Stimulated activated effector memory CD8-positive, alpha-beta T cell treated with anti-CD3 and anti-CD28 coated beads, Interleukin-12 subunit alpha, Interleukin-12 subunit beta, amount 100 ng/mL, for 72 hours (primary cell): ENCODE measurements at places on chromosomes 13 and 19.

GRCh38 chr19:42086770-42087550 lies 11.0 kb downstream of the ZNF574 start:
- DNase-seq, result no peak

DNA sequence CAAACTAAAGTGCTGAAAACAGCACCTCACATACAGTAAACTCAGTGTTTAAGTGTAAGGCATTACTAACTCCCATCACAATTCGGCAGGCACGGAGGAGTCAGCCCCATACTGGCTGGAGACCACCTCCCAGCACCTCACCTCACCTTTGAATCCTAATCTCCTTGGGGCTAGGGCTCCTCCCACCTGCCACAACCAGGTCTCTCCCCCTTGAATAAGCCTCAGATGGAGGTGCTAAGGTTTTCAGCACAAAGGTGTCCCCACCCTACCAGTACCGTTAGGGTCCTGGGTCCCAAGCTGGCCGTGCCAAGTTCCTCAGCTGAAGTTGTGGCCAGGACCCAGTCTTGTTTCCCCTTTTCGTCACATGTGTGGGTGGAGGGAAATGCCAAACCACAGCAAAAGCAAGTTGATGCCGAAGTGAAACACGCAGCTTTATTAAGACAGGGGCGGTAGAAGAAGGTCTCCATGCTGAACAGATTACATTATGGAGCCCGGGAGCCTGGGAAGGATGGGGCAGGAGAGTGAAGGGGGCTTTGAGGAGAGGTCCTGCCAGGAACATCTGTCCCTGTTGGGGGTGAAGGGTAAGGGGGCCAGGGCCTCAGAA lies at the start of gene IGFLR1:
IGFLR1 (minus strand) TSS at position 332 of the 604 bp plus-strand sequence. CDS start 1,272 bp downstream, outside the sequence.
- DNase-seq, result peak; percentile 67

DNA sequence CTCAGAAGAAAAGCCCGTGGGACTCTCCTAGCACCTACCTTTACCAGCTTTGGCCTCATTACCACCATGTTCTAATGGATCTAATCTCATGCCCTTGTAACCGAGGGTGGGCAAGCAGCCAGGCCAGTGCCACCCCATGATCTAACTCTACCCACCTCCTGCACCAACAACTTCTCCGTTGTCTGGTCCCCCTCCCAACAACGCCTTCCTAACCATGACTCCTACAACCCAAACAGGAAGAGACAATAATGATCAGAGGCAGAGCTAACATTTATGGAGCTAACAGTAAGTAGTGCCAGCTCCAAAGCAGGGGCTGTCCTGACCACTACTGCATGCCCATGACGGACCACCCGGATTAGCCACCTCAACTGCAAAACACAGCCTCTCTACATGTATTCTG lies 3.5 kb downstream of the USP12 start:
- DNase-seq, result no peak

GRCh38 chr19:33831825-33832224 lies 35.2 kb downstream of the KCTD15 start:
- DNase-seq, result no peak

DNA sequence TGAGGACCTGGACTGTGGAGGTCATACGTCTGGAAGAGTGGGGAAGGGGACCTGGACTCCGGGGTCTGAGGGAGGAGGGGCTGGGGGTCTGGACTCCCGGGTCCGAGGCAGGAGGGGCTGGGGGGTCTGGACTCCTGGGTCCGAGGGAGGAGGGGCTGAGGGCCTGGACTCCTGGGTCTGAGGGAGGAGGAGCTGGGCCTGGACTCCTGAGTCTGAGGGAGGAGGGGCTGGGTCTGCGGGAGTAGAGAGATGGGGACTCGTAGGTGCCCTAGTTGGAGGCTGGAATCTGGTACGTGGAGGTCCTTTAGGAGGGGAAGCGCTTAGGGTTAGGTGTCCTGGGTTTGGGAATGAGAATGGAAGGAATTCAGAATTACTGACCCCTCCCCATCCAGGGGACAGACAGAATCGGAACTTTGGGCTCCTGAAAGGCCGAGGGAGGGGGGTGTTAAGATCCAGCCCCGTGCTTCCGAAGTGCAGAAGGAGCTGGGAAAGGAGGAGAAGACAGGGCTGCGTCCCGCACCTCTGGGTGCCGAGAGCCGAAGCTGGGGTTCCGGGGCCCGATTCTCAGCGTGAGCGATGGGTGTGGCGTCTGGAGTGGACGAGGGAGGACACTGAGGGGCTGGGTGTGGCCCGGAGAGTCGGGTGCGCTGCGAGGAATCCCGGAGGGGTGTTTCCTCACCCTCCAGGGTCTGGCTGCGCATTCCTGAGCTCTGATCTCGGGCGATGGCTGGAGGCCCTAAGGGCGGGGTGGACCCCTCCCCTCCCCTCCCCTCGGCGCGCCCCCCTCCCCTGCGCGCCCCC lies 608 bp downstream of the MYADM start:
- no peak for DNase-seq

DNA sequence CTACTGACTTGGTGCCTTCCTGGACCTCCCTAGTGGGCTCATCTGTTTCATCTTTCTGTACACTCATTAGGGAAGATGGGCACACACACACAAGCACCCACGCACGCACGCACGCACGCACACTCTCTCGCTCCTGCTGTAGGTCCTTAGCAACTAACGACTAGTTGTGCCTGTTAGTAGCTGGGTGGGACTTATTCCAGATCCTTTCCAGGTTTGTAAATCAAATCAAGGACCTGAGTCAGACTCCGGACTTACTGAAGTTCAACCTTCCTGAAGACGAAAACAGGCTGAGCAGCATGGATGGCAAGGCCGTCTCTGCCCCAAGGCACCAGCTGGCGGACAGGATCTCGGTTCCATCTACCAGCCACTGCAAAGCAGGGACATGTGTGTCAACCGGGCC lies 76.2 kb downstream of the SLC15A1 start:
- no peak for DNase-seq

GRCh38 chr13:110249326-110249725 lies 57.6 kb downstream of the COL4A1 start:
- DNase-seq, result no peak

- no peak for DNase-seq
Measured at GRCh38 chr13:73428706-73429105, 369.9 kb downstream of the KLF5 start.

- DNase-seq, result no peak
Measured at GRCh38 chr19:47419030-47419783, at the start of gene MEIS3. TSS of gene MEIS3 (minus strand) at chr19:47419527. CDS start at chr19:47419081, 446 bp downstream.

- no peak for DNase-seq
Measured at GRCh38 chr13:110438211-110438610, 123.3 kb downstream of the RAB20 start.

GRCh38 chr13:97352815-97353214 lies 81.2 kb upstream of the RAP2A start:
- no peak for DNase-seq

GRCh38 chr19:39372047-39372802 lies 18.7 kb downstream of the PAF1 start:
- DNase-seq, result no peak

GRCh38 chr13:106657104-106657503 lies 89.2 kb upstream of the ARGLU1 start:
- no peak for DNase-seq

DNA sequence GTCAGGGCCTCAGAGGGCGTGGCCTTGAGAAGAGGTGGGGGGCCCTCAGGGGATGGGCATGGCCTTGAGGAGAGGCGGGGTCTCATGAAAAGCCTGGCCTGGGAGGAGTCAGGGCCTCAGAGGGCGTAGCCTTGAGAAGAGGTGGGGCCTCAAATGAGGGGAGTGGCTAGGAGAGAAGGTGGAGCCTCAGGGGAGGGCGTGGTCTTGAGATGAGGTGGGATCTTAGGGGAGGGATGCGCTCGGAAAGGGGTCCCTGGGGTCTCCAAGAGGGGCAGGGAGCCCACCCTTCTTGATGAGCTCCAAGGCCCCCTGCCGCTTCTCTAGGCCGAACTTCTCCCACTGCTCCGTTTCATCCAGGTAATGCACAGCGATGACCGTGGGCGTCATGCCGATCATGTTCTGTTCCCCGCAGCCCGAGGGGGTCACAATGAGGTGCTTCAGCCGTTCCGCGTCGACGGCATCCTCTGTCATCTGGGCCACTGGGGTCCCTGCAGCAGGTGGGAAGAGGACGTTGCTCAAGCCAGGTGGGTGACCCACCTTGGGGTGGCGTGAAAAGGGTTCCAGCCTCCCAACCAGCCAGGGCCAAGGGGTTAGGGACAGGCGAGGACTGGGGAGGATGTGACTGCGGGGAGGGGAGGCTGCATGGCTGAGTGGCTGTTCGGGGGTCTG lies 24.3 kb upstream of the TNFSF14 start:
- no peak for DNase-seq

- DNase-seq, result no peak
Measured at GRCh38 chr19:6716610-6716970, 3.9 kb downstream of the C3 start.

GRCh38 chr19:16076958-16077611 lies 790 bp downstream of the TPM4 start:
- no peak for DNase-seq

DNA sequence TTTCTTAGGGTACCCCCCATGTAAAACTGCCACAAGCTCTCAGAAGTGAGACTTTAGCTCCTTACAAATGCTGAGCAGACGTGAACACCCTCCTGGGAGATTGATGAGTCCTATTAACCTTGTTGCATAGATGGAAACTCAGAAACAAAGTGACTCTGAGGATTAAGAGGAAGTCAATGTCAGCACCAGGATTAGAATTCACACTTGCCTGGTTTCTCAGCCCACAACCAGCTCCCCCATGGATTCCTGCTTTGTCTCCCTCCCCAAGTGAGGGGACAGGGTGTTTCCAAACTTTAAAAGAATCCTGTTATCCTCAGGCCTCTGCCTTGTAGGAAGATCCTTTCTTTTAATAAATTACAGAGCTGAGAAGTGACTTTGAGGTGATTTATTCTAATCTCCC lies 324.4 kb downstream of the NDFIP2 start:
- DNase-seq, result no peak

DNA sequence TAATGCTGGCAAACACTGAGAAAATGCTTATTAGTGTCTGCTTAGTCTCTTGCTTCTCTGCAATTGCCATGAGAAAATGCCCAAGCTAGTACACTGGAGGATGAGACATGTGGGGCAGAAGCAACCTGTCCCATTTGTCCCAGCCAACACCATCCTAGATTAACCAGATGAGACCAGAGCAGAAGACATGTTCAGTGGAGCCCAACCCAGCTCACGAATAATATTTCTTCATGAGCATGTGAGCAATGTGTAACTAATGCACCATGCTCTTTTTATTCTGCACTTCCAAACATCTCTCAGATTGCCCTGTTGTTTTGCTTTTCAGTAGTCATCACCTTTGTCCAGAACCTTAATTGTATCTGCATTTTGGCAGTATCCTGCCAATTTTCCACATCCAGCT lies 21.4 kb downstream of the KL start:
- no peak for DNase-seq

DNA sequence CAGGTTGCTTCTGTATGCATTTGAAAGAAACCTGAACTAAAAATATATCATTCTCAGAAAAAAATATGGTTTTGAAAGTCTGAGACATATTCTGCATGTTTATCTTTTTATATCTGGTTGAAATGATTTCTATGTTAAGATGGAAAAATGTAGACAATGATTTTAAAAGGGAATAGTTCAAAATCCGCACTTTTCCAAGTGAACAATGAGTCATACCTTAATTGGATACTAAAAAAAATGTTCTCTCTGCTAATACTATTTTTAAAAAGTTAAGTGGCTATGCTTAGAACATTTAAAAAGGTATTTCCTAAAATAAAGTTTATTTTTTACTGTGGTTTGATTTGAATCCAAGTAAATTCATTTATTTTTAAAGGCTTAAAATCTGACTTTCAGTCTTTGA lies 801.4 kb downstream of the SLITRK6 start:
- DNase-seq, result no peak

DNA sequence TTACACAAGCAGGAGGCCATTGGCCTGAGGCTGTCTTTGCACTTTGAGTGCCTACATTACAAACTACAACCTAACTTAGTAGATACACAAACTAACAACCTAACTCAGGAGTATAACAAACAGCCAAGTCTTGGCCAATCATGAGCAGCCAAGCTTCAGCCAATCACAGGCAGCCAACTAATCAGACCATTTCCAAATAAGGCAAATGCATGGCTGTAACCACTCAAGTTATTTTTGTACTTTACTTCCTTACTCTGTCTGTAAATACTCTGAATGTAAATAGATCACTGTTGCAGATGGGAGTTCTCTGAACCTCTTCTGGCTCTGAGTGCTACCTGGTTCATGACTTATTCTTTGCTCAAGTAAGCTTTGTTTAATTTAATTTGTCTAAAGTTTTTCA lies 748.1 kb upstream of the SGCG start:
- DNase-seq, result no peak

- peak; percentile 85 for DNase-seq
Measured at GRCh38 chr13:110713981-110714796, 689 bp downstream of the ING1 start.

DNA sequence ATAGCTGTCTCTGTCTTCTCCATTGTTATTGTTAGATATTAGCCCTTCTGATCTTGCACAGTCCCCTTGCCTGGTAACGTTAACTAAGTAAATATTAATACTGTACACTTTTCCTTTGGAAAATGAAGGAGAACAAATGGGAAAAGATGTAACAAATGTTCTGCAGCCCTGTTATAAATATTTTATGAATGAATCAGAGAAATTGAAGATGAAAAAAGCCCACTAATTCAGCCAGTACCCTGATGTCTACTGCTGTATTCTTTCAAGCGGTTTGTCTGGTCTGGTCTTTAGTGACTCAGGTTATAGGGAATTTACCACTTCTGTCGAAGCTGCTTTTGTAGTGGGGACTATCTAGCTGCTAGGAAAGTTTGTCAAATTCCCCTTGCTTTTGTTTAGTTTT lies 121.0 kb downstream of the COG6 start:
- no peak for DNase-seq

- no peak for DNase-seq
Measured at GRCh38 chr13:79658333-79658975, 177.5 kb downstream of the NDFIP2 start.

GRCh38 chr13:32660227-32660626 lies 74.0 kb downstream of the PDS5B start:
- DNase-seq, result no peak

GRCh38 chr19:54287456-54287855 lies 6.5 kb upstream of the LILRB2 start:
- no peak for DNase-seq

GRCh38 chr19:6677883-6678689 lies 8.1 kb upstream of the TNFSF14 start:
- DNase-seq, result peak; percentile 84

DNA sequence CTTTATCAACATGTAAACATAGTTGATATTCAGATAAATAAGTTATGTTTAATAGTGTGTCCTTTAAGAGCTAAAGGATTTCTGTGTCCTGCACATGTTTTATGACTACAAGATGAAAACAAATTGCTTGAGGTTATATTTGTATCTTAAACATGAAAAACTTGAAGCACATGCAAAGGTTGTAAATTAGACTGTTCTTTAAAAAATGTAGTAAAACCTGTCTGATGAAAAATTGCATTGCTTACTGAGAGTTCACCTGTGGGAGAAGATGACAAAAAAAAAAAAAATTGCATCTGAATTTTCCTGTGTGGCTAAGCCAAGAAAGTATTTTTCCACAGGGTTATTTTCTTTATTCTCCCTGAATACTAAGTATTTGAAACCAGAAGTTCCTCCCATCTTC lies 25.7 kb upstream of the LMO7 start:
- DNase-seq, result no peak

- no peak for DNase-seq
Measured at GRCh38 chr19:2387367-2388288, 27.6 kb downstream of the TMPRSS9 start.
